Activated CD4-positive, alpha-beta memory T cell treated with anti-CD3 and anti-CD28 coated beads for 36 hours (primary cell): ENCODE measurements at places on chromosomes 12 and 14. TPM values are rescaled to one million over a fixed set of nuclear protein-coding genes. Genes with fewer than 3 reads are reported as not detected.

Gene NFE2
- not detected for total RNA-seq

Gene NFATC4
- total RNA-seq, result not detected

Gene TSPAN11
- total RNA-seq, result not detected

DNA sequence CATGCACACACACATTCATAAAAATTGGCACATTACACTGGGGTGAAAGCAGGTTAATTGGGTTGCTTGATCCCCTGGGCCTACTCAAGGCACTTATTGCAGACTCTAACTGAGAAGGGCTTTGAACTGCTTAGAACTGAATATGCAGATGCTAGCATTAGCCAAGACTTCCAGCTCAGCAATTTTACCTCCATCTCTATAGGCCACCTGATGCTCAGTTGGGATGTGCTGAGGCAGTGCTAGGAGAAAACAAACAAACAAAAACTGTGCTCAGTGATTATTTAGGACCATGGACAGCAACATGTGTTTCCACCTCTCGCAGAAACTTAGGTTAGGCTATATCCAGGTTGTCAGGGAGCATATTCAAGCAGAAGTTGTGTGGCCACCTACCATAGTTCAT, 124.8 kb upstream of the WSCD2 start:
- no peak overlapping the region for H3K27ac ChIP-seq
- H3K4me3 ChIP-seq, result no peak overlapping the region
- peaks cover 9% of the 10 kb centered on the region for H3K27me3 ChIP-seq
- H3K36me3 ChIP-seq, result no peaks in the 10 kb centered on the region

GRCh38 chr12:120573560-120573959, 7.6 kb downstream of the POP5 start:
- no peaks in the 10 kb centered on the region for H3K4me1 ChIP-seq
- H3K4me3 ChIP-seq, result no peak overlapping the region
- H3K27ac ChIP-seq, result no peak overlapping the region
- DNase-seq, result no peak
- H3K36me3 ChIP-seq, result peaks cover 54% of the 10 kb centered on the region
- H3K27me3 ChIP-seq, result no peaks in the 10 kb centered on the region

DNA sequence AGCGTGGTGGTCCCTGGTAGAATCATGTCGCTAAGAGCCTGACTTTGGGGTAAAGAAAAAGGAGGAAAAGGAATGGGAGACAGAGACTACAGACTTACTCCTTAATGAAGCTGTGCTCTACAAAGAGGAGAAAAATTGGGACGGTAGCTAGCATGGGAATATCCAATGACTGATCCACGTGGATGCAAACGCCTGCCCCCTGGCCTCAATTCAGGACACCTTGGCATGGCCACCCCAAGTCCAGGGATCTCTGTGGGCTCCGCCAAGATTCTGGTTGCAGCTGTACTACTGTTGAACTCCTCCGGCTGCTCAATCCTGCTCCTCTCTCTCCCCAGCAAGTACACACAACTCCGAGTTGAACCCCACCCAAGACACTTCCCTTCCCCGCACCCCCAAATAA, 70.5 kb upstream of the DIO3 start:
- DNase-seq, result no peak
- H3K36me3 ChIP-seq, result no peaks in the 10 kb centered on the region
- H3K27ac ChIP-seq, result no peak overlapping the region
- H3K4me3 ChIP-seq, result no peak overlapping the region
- H3K27me3 ChIP-seq, result peaks cover 37% of the 10 kb centered on the region
